ENCODE measurements at places on chromosomes 1 and 21.

GRCh38 chr1:4962836-4963235, 308.4 kb downstream of the AJAP1 start:
- no peak for DNase-seq

GRCh38 chr1:194080826-194081225, 894.4 kb upstream of the B3GALT2 start:
- no peak for DNase-seq

- peak; percentile 18 for DNase-seq
These were observed 89.4 kb upstream of the IPO9 start for GRCh38 chr1:201739492-201740085.

DNA sequence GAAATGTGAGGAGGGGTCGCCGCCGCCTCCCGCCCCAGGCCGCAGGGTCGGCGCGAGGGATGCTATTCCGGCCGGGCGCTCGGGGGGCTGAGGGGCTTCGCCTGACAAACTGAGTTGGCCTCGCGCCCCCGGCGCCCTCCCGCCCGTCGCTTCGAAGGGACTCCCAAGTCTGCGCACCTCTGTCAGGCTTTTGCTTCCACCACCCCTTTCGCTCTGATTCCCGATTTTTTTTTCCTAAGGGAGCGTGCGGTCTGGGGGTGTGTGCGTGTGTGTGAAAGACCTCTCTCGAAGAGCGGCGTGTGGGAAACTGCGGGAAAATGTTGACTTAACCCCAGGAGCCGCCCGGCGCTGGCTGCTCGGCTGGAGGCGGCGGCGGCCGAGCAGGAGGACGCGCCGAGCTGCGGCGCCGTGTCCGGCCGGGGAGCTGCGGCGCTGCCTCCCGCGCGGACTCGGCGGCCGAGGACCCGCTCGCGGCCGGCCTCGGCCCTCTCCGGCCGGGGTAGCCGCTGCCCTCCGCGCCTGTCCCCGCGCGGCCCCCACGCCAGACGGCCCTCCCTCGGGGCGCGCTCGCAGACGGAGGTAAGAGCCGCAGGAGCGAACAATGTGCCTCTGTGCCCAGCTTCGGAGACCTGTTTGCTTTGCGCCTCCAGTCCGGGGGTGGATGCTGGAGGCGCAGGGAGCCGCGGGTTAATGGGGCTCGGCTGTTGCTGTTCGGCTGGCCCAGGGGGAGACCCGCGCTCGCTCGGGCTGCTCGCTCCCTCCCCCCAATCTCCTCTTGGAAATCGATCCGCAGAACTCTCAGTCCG, 1.1 kb downstream of the ADGRL2 start:
- DNase-seq, result peak; percentile 88

DNA sequence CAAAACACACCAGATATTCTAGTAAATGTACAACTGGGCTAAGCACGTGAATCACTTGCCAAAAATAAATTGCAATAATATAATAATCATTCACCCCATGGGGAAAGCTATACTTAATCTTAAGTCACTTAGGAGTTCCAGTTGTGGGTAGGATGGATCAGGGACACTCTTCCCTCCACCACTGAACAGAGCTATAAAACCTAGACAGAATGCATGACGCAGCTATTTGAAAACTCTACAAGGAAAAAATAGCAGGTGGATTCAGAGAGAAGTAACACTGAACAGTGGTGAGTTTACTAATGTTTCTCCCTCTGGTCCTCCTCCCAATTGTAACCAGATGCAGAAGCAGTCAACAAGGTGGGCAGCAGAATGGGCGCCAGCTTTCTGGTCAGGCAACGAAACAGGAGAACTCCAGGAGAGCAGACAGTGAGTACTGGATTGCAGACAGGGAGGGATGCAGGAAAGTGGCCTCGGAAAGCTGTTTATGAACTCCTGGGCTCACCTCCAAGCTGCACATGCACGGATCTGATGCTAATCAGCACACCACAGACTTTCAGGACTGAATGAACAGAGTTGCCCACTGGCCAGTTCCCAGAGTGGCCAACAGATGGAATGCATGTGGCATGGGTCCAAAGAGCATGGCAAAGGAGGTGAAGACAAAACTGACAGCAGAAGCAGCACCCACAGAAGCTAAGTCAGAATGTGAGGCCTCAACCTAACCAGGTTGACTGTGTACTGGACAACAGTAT, 41.4 kb downstream of the TARBP1 start:
- DNase-seq, result no peak

DNA sequence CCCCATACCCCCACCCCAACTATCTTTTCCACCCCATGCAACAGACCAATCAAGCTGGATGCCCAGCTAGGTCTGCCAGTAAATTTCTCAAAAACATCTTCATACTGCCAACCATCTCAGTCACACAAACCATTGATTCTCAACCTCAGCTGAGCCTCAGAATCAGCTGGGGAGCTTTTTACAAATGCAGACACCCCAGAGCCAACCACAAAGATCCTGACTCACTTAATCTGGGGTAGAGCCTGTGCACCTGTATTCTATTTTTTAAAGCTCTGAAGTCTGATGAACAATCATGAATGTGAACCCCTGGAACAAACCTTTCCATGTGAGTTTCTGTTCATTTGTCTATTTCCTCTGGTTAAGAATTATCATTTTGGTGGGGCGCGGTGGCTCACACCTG, 66.0 kb downstream of the ZNF281 start:
- no peak for DNase-seq

DNA sequence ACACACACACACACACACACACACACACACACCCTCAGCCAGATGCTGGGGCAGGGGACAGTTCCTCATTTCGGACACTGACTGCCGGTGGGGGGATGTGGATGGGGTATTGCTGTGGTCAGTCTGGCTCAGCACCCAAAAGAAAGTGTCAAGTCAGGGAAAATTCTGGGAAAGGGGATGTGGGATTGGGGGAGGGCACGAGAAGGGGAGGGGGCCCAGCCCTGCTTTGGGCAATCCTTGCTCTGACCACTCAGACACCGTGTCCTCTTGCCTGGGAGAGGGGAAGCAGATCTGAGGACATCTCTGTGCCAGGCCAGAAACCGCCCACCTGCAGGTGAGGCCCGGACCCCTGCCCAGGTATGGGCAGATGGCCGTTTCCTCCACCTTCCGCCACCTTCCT, at the start of gene C1QC:
Gene C1QC (plus strand): TSS at position 253 of the 400 bp plus-strand sequence. CDS start 391 bp downstream, outside the sequence.
- DNase-seq, result no peak

GRCh38 chr1:180158149-180159147, 3.8 kb downstream of the QSOX1 start:
- peak; percentile 59 for DNase-seq

DNA sequence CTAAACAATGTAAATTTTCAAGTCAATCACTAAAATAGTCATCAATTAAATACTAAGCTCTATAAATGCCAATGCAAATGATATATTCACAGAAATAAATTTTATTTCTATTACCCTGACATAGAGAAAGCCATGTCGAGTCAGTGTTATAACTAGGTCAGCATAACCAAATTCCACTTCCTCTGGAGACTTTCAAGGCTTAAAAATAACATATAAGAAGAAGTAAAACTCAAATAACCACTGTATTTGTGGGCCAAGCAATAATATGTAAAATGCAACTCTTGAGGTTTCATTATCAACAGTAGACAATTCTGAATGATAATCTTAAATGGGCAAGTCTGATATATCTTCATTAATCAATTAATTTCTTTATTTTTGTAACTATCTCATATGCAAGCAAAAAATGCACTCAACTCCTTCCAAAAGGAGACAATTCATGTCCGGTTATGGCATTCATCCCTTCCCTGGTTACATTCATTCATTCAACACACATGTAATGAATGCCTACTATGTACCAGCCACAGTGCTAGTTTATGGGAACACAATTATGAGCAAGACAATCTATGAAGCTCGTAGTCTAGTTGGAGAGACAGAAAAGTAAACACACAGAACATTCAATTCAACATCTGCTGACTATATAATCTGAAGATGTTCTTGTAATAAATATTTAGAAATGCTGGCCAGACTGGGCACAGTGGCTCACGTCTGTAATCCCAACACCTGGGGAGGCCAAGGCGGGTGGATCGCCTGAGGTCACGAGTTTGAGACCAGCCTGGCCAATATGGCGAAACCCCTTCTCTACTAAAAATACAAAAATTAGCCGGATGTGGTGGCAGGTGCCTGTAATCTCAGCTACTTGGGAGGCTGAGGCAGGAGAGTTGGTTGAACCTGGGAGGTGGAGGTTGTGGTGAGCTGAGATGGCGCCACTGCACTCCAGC, 37.1 kb upstream of the CAP1 start:
- DNase-seq, result no peak

- DNase-seq, result no peak
These were observed 12.9 kb downstream of the RNU5D-1 start for GRCh38 chr1:44718091-44718490.
